ENCODE measurements at places on chromosomes 11 and 22.

- peak; percentile 61 for DNase-seq
Observed at GRCh38 chr11:95764267-95764898, 25.2 kb downstream of the FAM76B start.

DNA sequence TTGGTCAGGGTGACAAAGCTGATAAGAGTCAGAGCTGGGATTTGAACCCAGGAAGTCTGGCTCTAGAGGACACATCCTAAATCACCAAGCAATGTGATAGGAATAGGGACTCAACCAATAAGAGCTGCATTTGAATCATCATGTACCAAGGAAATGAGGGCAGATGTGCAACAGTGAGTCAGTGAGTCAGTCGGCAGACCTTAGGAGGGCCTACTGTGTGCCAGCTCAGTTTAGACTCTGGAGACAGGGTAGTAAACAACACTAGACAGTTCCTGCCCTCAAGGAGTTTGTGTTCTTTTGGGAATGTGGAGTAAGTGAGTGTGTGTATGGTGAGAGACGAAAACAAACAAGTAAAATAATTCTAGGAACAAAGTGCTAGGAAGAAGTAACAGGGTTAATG lies 11.2 kb downstream of the IL10RA start:
- DNase-seq, result peak; percentile 58

- peak; percentile 13 for DNase-seq
Observed at GRCh38 chr22:43537019-43537585, 125.3 kb downstream of the MPPED1 start.

DNA sequence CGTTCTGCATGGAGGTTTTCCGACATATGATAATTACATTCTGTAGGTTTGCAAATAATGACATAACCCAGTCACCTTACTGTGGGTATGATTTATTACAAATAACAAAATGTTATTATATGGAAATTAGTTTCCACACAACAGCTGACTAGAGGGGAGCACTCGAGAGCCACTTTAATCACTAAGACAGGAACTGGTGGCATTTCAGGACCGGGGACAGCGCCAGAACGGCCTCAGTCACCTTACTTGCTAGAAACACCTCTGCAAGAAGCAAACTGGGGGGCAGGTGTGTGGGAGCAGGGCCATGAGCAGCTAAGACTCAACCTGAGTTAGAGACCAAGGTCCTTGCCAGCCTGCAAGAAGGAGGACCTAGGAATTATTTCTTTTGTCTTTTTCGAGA lies 199.9 kb downstream of the DSCAML1 start:
- DNase-seq, result peak; percentile 40

DNA sequence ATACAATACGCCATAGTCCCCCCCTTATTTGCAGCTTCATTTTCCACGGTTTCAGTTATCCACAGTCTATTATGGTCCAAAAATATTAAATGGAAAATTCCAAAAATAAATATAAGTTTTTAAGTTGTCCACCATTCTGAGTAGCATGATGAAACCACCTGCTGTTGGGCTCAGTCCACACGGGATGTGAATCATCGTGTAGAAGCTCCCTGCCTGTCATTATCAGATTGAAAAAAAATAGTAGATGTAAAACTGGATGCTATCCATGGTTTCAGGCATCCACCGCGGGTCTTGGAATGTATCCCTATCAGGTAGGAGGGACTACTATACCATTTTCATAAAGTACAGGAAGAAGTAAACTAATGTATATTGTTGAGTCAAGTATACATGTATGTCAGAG lies 127.4 kb downstream of the TTC17 start:
- no peak for DNase-seq

DNA sequence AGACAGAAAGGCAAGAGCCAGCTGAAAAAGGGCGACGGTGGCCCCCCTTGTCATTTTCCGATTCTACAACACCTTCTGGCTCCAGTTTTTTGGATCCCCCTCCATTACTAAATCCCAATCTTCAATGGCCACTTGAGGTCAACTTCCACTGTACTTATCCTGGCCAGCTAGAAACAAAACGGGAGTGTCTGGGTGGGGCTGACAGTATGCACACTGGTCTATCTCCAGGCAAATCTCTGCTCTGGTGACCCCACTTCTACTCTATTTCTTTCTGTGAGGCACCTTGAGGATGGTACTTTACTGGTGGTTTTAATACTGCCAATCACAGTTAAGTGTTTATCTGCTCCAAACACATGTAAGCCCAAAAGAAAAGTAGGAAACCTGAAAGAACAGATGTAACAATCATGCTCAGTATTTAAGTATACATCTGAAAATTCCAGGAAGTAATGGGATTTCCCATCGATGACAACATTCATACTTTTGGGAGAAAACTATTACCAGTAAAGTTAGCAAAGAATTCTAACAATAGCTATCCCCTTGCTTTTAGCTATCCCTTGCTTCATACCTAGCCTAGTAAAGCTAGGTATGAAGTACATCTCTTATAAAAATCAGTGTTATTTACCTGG lies 16.0 kb downstream of the CDON start:
- DNase-seq, result no peak

DNA sequence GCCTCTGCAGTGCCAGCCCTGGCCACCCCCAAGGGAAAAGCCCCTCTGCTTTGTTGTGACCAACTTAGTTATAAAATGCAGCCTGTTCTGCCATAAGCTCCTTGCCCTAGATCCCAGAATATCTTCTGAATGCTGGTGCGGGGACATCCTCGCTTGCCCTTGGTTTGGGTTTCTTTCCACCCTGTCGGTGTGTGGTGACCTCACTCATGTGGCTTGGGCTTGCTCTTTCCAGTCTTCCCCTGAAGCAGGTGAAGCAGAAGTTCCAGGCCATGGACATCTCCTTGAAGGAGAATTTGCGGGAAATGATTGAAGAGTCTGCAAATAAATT lies 16.7 kb downstream of the CLDN5 start:
- no peak for DNase-seq

GRCh38 chr22:50192436-50193204 lies 6.9 kb downstream of the TRABD start:
- no peak for DNase-seq

GRCh38 chr22:23984430-23984829 lies 4.5 kb downstream of the GSTT2 start:
- peak; percentile 60 for DNase-seq

GRCh38 chr22:40673017-40673416 lies 6.3 kb upstream of the MCHR1 start:
- no peak for DNase-seq

DNA sequence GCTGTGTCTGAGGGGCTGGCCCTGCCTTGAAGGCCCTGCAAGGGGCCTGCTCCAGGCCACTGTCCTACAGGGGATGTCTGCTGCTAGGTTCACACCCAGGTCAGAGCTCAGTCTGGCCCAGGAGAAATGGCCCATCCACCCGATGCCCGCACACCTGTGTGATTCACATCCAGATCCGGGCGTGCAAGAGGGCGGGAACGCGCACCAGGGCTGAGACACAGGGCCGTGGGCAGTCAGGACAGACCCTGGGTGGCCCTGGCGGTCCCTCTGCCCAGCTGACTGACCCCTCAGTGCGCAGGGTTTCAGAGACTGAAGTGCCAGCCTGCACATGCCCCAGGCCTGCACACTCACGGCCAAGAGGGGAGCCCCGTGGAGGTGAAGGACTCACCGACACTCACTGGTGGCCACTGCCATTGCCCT lies 7.4 kb downstream of the TOLLIP start:
- no peak for DNase-seq

DNA sequence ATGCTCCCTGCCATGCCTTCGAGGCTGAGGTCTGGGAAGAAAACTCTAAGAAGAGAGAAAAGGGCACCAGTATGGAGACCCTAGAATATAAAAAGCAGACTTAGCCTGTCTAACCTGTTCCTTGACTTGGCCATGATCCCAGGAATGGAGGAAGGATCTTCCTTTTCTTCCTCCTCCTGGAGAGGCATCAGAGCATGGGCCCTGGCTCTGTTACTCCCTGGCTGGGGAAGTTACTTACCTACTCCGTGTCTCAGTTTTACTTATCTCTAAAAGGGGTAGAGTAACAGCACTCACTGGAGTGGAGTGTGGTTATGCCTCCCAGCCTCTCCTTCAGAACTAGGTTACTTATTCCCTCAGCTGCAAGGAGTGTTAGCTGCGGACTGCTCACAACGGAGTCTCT lies 55.2 kb upstream of the PHF21A start:
- DNase-seq, result no peak
